ENCODE measurements at places on chromosomes 3 and 15.

GRCh38 chr15:90219421-90220141 is 14.2 kb downstream of the CIB1 start:
- DNase-seq = no peak

- DNase-seq = no peak
These were observed 72.6 kb downstream of the TRAK1 start for GRCh38 chr3:42163622-42164244.

DNA sequence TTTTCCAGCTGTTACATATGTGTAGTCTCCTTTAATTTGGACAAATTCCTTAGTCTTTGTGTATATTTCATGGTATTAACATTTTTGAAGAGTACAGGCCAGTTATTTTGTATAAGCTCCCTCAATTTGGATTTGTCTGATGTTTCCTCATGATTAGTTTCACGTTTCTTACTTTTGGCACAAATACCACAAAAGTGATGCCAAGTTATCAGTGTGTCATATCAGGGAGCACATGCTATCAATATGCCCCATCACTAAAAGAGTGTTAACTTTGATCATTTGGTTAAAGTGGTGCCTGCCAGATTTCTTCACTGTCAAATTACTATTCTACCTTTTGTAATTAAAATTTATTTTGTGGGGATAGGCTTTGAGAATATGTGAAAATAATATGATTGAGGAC is 14.6 kb downstream of the PCNP start:
- no peak for DNase-seq

- no peak for DNase-seq
These were observed 51.3 kb downstream of the HOMER2 start for GRCh38 chr15:82901114-82901805.

- DNase-seq = no peak
These were observed 44.6 kb downstream of the FMN1 start for GRCh38 chr15:33149919-33150318.

GRCh38 chr3:141737093-141737492 is 1.0 kb upstream of the RNF7 start:
- DNase-seq = no peak

- DNase-seq = peak; percentile 68
These were observed 66.7 kb downstream of the FILIP1L start for GRCh38 chr3:100047455-100048141.

Data from GM04503 (cell line).